Hematopoietic multipotent progenitor cell treated with erythropoietin and hydrocortisone succinate and interleukin-3 and kit ligand, for 17 days (in vitro differentiated cells): ENCODE measurements at places on chromosomes 3 and 15.

- no peak for DNase-seq
Observed at GRCh38 chr3:13590841-13591520, 42.1 kb downstream of the FBLN2 start.

- DNase-seq = no peak
Observed at GRCh38 chr15:61175024-61175423, 54.1 kb downstream of the RORA start.

DNA sequence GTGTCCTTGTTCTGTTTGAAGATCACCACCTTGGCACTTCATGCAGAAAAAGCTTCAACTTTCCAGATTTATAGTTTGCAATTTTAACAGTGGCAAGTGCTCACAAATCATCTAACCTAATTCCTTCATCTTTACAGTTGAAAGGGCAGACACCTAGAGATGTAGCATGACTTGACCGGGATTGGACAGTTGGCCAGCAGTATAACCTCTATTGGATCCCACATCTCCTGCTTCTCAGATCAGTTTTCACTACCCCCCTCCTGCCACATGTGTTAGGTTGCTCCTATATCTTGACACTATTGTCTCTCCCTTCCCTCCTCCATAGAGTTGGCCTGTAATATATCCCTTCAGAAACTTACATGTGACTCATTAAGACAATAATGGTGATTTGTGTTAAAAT is 206.0 kb upstream of the SEMA6D start:
- DNase-seq = no peak

- peak; percentile 33 for DNase-seq
Observed at GRCh38 chr3:71062952-71063772, 520.4 kb downstream of the FOXP1 start.

- DNase-seq = no peak
Observed at GRCh38 chr3:138389841-138390581, 41.6 kb downstream of the MRAS start.
